NCI-H187 treated with DMSO at 0.1 percent for 48 hours (cell line): ENCODE measurements at places on chromosomes 12 and 14.

DNA sequence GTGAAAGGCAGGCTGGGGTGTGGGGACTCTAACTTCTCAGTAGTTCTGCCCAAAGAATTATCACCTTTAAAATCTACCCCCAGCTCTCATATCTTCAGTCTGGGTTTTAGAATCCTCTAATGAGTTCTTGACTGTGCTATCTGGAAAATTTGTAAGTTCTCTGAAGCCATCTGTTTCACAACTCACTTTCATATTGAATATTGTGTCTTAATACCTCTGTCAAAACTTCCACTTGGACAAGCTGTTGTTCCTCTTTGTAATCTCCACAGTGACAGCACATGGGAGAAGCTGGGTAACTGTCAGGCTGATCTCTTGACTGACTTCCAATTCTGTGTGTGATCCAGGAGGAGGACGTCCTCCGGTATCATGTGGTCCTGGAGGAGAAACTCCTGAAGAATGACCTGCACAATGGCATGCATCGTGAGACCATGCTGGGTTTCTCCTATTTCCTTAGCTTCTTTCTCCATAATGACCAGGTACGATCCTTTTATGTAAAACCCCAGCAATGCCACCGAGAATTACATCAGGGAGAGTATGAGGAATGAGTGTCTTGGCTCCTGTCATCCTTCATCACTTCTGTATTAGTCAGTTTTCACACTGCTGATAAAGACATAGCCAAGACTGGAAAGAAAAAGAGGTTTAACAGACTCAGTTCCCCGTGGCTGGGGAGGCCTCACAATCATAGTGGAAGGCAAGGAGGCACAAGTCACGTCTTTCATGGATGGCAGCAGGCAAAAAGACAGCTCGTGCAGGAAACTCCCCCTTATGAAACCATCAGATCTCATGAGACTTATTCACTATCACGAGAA, 111.9 kb downstream of the STAB2 start:
- DNase-seq = no peak

- no peak for DNase-seq
These were observed 450.5 kb downstream of the TMEM117 start for GRCh38 chr12:44286336-44286735.

GRCh38 chr14:64844272-64844671, 35.4 kb downstream of the SPTB start:
- no peak for DNase-seq

GRCh38 chr12:132827763-132828703, 636 bp downstream of the GOLGA3 start:
- no peak for DNase-seq

- no peak for DNase-seq
These were observed 1059.8 kb downstream of the TMEM121 start for GRCh38 chr14:106586098-106586704.

- no peak for DNase-seq
These were observed 22.7 kb upstream of the DHRS2 start for GRCh38 chr14:23613242-23614070.

GRCh38 chr14:90976101-90976500, 84.3 kb downstream of the RPS6KA5 start:
- no peak for DNase-seq

DNA sequence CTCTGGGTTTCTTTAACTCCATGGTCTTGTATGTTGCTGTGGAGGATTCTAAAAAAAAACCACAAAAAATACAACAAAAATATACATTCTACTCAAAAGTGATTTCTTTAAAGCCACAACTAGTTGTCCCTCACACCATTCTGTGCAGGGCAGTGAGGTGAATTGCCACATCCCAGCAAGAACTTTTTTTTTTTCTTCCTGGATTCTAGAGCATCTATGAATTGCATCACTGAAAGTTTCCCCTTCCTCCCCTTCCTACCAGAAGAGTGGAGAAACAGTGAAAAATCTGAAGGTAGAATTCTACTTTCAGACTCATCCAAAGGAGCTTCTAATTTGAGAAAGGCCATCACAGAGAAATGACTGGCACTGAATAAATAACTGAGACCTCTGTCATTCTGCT, 395.3 kb downstream of the AEBP2 start:
- DNase-seq = no peak

GRCh38 chr14:75301666-75302325, 23.2 kb downstream of the FOS start:
- no peak for DNase-seq

DNA sequence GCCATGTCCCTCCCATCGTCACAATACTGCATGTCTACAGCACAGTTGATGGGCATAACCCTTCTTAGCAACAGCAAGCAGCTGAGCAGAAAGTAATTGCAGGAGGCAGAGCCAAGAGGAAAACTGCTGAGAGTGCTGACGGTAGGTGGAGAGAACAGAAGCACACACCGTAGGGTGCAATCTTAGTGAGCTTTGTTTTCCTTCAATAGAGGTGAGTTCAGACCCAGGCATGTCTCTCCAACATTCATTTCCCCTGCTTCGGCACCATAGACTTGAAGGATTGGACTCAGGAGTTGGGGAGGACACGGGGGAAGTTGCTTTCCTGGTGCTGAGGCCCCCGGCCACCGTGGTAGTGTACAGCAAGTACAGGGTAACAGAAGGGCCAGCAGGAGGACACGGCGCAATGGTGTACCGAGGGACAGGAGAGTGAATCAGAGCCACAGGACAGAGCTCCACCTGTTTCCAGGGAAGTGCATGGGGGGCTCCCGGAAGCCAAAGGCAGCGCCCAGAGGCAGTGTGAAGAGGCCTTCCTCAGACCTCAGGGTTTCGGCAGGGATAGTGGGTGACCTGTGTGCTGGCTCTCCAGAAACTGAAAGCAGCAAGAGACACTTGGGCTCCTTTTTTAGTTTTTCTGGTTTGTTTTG, 36.3 kb upstream of the SINHCAF start:
- peak; percentile 64 for DNase-seq

DNA sequence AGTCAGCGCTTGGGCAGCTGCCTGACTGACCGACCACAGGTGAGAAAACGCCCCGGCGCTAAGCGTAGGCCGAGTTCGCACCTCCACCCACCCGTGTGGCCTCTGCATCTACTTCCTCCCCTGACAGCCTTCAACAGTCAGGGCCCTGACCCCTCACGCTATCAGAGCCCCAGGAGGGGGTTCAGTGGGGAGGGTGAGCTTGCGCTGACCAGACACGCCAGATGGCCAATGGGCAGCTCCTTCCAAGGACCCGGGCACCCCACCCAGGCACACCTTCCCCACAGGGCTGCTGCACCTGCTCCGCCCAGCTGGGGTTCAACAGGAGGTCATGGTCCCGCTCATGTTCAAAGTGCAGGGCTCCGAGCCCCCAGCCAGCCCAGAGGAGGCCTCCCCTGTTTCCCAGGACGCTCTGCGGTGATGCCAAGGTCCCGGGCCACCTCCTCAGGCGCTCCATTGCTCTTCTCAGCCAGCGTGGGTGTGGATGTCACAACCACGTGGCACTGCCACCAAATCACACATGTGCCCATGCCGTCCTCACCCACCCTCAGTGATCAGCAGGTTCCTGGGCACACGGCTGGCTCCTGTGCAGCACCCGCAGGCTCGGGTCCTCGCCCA, 48.7 kb upstream of the BCL11B start:
- no peak for DNase-seq

GRCh38 chr12:27506645-27507189, 17.3 kb upstream of the PPFIBP1 start:
- no peak for DNase-seq

- DNase-seq = no peak
These were observed 258.6 kb upstream of the TMPO start for GRCh38 chr12:98256830-98257229.

DNA sequence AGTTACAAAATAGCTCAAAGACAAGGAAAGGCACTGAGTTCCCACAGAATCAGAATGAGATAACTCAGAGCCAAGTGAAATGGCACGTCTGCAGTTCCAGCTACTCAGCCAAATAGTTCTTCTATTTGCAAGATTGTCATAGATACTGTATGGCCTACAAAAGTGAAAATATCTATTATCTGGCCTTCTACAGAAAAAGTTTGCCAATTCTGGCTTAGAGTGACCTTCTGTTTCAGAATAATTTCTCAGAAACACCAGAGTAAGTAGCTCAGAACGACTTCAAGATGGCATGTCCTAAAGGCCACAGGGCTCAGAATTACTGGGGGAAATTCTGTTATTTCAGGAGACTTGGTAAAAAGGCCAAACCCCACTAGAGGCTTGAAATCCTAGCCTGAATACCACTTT, 10.7 kb upstream of the RTRAF start:
- no peak for DNase-seq

DNA sequence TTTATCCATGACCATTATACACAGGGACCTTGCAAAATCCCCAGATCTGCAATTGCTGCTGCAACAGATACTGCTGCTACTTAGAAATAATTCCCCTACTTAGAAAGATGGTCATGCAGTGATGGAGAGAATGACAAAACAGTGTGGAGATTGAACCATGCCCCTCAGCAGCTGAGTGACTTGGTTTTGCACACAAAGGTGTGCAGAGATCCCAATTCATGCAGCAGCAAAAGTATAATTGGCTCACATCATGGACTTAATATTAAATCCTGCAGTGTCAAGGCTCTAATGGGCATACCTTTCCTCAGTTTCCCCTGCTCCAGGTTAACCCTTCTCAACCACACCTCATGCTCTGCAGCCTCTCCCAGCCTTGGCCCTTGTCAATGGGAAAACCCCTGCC, 3.0 kb upstream of the KRT78 start:
- DNase-seq = no peak

DNA sequence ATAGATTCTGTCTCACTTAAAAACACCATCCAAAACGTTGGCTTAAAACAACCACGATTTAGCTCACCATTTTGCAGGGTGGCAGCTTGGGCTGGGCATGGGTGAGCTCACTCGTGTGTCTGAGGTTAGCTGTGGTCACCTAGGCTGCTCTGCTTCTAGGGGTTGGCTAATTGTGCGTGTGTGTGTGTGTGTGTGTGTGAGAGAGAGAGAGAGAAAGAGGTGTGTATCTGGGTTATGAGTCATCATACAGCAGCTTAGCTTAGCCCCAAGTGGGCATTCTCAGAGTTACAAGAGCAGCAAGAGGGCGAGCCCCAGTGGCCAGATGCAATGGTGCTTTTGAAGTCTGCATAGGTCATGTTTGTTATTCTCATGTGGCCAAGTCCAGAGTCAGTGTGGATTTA, 6.0 kb downstream of the FBXW8 start:
- DNase-seq = no peak

DNA sequence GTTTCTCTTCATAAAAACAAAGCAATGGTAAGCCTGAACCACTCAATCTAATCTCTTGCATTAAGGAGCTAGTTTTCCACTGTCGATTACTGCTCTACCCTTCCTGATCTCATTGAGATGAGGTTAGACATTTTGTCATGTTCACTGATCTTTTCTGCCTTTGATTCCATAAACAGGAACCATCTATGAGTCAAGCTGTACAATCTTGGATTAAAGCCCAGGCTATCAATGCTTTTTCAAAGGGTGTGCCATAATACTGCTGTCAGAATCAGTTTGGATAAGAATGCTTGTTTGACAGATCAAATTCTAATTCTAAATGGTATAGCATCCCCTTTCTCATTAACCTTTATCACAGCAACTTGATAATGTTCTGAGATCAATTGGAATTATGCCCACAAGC, 16.1 kb downstream of the GRIP1 start:
- DNase-seq = no peak

DNA sequence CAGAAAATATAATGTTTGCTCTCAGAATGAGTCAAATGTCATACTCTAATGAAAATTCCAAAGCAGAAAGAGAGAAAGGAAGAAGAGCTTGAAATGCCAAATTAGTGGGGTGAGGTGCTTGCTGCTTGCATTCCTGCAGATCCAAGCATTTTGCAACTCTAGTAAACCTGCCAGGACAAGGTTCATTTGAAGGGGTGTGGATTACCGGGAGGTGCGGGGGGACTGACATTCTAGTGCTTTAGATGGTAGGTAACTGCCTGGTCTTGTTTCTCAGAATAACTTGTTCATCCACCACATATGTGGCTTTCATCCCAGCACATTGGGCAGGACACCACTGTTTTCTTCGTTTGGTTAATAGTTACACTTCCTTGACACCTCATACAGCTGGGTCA, 144.4 kb downstream of the AKAP6 start:
- no peak for DNase-seq

DNA sequence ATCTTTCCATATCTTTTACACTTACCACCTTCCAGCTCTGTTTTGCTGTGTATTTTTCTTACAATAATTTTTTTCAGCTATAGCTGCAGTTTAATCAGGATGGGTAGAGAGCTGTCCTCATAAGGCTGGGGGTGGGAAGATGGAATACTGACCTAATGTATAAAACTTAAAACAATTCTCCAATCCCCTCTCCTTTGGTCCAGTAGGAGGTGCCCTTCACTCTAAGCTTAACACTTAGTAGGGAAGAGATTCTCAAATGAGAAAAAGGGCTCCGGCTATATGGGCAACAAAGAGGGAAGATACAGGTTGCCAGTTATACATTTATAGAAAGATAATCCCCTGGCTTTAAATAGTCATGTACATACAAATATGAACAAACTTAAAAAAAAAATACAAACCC, 2.8 kb downstream of the ORMDL2 start:
- DNase-seq = no peak

GRCh38 chr14:66403183-66403582, 83.0 kb upstream of the CCDC196 start:
- DNase-seq = no peak

GRCh38 chr12:46362895-46363581, 9.5 kb downstream of the SLC38A2 start:
- DNase-seq = no peak

DNA sequence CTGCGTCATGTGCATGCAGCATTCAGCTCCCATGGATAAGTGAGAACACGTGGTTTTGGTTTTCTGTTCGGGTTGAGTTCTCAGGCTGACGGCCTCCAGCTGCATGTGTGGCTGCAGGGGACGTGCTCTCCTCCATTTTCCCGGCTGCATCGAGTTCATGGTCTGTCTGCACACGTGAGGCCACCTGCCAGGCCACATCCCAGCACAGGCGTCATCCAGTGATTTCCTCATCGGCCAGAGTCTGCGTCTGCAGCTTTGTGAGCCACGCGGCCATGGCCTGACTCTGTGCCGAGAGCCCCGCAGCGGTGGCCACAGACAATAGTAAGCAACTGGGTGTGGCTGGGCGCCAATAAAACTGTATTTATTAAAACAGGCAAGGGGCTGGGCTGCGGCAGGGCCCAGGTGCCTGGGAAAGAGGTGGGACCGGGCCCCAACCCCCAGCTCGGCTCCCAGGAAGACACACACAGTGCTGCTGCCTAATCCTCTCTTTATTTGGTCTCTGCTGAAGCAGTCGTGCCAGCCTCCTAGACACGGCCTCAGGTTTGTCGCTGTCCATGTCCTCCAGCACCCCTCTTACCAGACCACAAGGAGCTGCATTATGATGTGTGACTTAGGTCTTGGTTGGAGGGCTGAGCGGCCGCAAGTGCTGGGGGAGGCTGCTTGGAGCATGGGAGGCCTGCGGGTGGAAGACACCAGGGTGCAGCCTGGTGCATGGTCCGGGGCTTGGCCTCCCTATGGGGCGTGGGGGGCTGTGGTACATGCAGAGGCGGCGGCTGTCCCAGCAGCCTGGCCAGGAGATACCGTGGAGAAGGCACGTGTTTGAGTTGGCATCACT, 52.0 kb downstream of the NOC4L start:
- peak; percentile 19 for DNase-seq

DNA sequence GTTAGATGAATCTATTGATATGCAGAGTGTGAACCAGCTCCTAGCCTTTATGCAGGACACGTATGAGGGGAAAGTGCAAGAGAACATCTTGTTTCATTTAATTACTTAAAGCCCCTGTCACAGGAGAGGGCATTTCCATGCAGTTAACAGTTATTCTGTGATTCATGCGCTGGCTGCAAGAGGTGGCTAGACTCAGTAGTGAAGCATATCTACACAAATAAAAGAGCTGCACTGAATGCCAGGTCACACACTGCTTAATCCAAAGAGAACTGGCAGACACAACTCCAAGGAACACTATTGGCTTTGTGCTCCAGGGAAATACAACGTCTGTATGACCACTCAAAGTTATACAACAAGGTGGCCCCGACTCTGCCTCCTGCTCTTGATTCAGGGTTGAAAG, 394.1 kb downstream of the C12orf75 start:
- DNase-seq = no peak
